ENCODE measurements at places on chromosomes 3 and 15.

- DNase-seq = no peak
Measured at GRCh38 chr3:58779934-58780333, 113.4 kb upstream of the FAM3D start.

DNA sequence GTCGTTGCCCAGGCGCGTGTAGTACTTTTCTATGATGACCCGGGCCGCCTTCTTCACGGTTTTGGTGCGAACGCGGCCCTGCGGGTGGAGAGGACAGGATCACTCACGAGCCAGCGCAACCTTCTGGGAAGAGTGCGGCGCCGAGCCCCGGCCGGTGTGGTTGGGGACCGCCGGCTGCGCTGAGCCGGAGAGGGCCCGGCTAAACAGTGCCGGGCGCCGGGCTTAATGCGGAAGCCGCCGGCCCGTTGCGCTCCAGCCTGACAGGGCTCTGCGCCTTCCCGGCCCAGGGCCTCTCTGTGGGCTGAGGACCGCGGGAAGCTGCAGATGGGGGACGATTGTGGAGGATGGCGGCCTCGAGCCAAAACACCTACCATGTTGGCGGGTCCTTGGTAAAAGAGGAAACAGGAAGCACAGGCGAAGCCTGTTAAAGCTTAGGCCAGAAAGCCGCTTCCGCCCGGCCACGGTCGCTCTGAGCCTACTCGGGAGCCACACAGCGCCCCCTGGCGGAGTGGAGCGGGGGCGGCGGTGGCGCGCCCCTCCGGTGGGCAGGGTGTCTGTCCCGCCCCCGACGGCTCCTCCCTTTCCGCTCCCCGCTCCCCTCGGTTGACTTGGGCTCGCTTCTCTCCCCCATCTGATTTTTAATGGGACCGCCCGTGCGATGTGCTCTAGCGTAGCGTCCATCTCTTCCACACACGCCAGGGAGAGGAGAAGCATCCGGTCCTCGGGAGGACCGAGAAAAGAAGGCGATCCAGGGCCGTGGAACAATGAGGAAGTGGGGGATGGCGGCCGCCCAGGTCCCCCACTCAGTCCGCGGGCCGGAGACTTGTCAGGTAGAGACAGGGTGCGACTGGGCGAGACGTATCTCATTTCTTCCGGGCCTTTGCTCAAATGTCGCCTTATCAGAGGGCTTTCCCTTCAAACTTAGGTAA lies at the start of gene RPS17:
Gene RPS17, minus strand, starts transcription at position 403 of the 929 bp plus-strand sequence. Its CDS starts 29 bp downstream, at position 374.
- no peak for DNase-seq

- DNase-seq = no peak
Measured at GRCh38 chr3:72973031-72973723, 23.4 kb upstream of the PPP4R2 start.

GRCh38 chr3:122076491-122077292 lies 21.5 kb downstream of the CD86 start:
- DNase-seq = no peak

GRCh38 chr15:47764666-47765065 lies 47.4 kb downstream of the SEMA6D start:
- DNase-seq = no peak

DNA sequence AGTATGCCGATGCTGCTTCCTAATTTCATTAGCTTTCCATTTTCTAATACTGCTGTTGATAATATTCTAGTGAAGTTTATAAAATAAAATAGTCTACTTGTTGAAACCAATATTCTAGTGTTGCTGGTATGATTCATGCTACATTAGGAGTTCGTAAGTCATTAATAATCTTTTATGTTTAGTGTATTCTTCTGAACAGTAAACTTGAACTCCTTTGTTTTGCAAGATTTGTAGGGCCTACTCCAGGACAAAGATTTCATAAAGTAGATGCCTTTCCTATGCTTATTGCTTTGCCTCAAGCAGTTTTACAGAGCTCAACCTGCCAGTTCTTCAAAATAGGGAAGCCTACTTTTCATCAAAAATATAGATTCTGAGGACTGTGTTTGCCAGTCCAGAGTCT lies 111.5 kb downstream of the RSRC1 start:
- DNase-seq = no peak

- DNase-seq = no peak
Measured at GRCh38 chr15:97521381-97522285, 438.9 kb upstream of the ARRDC4 start.

DNA sequence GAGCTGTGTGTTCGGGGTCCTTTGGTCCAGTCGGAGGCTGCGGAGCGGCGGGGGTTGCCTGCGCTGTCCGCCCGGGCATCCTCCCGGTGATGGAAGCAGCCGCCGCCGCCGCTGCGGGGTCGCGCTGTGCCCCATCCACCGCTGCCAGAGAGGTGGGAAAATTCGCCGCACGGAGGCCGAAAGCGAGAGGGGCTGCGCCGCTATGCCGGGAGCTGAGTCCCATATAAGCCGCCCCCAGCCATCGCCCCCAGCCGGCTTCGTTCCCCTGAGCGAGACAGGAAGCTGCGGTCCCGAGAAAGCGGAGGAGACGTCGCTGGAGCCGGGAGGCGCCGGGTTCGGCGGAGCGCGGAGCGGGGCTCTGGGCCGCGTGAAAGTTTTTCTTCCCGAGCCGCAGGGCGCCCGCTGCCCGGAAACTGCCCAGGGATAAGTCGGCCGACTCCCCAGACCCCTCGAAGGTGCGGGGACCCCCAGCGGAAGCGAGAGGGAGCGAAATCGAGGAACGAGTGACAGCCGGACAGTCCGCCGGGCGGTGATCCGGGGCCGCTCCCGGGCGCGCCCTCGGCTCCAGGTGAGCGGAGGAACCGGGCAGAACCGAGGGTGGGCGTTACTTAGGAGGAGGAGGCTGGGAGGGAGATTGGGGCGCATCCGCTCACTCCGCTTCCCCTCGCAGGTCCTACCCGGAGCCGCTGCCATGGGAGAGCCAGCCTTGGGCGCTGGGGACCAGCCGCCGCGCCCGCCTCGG lies 574 bp downstream of the CHST2 start:
- DNase-seq = no peak

DNA sequence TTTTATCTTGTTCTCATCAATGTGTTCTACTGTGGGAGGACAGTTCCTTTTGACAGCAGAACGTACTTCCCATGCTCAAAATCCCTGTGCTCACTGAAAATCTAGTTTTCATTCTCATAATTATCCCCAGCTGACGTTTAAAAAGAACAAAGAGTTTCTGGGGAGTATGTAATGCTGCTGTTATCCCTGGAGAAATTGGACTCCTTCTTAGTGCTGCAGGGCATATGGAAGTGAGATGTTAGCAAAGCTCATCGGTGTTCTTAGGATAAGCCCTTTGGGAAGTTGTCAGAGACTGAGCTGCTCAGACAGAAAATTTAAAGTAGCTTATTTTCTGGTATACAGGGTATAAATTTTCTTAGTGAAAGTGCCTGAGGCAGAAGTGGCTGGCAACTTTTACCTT lies 66.5 kb downstream of the CDAN1 start:
- DNase-seq = no peak

GRCh38 chr15:92480361-92480760 lies 86.7 kb downstream of the ST8SIA2 start:
- DNase-seq = no peak

- DNase-seq = no peak
Measured at GRCh38 chr3:69983546-69984265, 15.8 kb upstream of the SAMMSON start.

- DNase-seq = no peak
Measured at GRCh38 chr15:81060907-81061306, 60.2 kb downstream of the TLNRD1 start.

DNA sequence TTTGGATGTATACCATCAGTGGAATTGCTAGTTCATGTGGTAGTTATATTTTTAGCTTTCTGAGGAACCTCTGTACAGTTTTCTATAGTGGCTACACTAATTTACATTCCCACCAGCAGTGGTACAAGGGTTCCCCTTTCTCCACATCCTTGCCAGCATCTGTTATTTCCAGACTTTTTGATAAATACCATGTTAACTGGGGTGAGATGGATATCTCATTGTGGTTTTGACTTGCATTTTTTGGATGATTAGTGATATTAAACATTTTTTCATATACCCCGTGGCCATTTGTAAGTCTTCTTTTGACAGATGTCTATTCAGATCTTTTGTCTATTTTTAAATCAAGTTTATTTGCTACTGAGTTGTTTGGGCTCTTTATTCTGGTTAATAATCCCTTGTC lies 455.6 kb upstream of the RARB start:
- no peak for DNase-seq

DNA sequence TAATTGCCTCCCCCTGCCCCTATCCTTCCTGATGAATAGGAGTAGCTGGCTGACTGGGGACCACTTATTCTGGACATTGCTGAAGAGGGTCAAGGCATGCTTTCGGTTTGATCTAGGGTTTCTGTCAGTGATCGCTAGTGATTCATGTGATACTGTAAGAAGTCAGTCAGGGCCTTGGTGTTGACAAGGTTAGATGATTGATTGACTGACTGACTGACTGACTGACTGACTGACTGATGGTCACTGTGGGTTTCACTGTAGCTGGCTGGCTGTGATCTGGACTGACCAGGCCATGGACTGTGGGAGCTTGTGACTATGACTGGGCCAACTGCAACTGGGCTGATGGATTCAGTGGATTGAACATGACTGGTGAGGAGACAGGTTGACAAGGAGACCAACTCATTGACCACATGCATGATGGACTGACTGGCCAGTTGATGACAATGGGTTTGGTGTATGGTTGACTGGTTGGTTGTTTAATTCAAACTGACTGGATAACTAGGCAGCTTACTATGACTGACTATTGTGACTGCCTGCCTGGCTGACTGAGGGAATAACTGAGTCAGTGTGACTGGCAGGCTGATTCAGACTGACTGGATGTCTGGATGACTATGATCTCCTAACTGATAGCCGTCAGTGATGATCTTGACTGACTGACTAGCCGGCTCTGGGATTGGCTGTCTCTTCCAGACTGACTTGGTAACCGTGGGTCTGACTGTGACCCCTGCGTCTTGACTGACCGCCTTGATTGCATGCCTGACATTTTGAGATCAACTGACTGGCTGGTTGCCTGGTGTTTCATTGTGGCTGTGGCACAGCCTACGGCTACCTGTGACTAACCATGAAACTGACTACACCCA lies 509.9 kb downstream of the SHQ1 start:
- no peak for DNase-seq

Measured in hypothalamus (tissue), 51 donors.